ENCODE measurements at places on chromosomes 2 and 18. TPM values are rescaled to one million over a fixed set of nuclear protein-coding genes. Genes with fewer than 3 reads are reported as not detected.

Gene ME2
- total RNA-seq = 115 TPM

DNA sequence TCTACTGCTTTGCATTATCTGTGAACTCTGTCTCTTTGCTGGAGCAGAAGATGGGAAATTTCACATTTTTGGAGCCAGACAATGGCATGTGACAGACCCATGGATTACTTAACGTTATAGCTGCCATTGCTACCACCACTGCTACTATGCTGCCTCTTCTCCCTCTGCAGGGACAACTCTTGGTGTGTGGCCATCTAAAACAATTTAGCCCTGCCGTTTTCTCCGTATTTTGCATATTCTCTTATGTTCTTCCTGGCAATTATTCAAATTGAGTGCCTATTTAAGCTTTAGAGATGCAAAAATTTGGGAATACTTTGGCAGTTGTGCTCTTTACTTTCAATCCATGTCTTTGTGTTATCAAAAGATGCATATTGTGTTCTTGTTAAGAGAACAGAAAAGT is 386.8 kb downstream of the XIRP2 start:
- no peak for DNase-seq
- no peaks in the 10 kb centered on the region for H3K4me1 ChIP-seq
- H3K27me3 ChIP-seq = no peaks in the 10 kb centered on the region
- no peaks in the 10 kb centered on the region for H3K36me3 ChIP-seq

GRCh38 chr2:155382776-155383175 is 684.3 kb downstream of the KCNJ3 start:
- H3K4me3 ChIP-seq = no peak overlapping the region
- no peak for DNase-seq
- H3K36me3 ChIP-seq = no peaks in the 10 kb centered on the region
- H3K4me1 ChIP-seq = peaks cover 15% of the 10 kb centered on the region
- H3K27me3 ChIP-seq = peaks cover 1% of the 10 kb centered on the region
- H3K27ac ChIP-seq = no peak overlapping the region

- H3K4me1 ChIP-seq = peaks cover 35% of the 10 kb centered on the region
- no peak for DNase-seq
- no peak overlapping the region for H3K27ac ChIP-seq
Measured at GRCh38 chr2:190462181-190462580, 54.0 kb downstream of the MFSD6 start.

DNA sequence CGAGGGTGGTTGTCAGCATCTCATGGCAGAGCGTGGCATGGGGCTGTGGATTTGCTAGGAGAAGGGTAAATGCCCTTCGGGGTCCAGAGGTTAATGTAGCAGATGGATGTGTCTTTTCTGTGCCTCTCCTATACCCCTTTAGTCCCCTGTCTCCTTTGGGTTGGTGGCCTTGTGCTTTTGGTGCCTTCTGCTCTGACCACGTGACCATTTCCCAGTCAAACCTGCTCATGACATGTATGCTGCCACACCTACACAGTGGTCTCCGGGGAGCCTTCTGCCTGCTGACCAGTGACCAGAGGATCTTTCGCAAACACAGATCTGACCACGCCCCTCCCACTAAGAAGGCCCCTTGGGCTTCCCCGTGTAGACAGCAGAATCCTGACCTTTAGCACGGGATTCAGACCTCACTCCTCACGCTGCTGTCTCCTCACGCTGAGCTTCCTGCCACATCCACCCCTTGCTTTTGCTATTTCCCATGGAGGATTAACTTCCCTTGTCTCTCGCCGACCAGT is 116.2 kb downstream of the ACOXL start:
- H3K27me3 ChIP-seq = peaks cover 21% of the 10 kb centered on the region
- no peak overlapping the region for H3K27ac ChIP-seq
- no peaks in the 10 kb centered on the region for H3K36me3 ChIP-seq

GRCh38 chr18:2002604-2003003 is 568.7 kb downstream of the METTL4 start:
- H3K4me3 ChIP-seq = no peak overlapping the region
- no peak for DNase-seq
- no peaks in the 10 kb centered on the region for H3K27me3 ChIP-seq

- H3K4me3 ChIP-seq = no peak overlapping the region
- H3K27me3 ChIP-seq = peaks cover 25% of the 10 kb centered on the region
- H3K36me3 ChIP-seq = no peaks in the 10 kb centered on the region
- no peak for DNase-seq
- no peak overlapping the region for H3K27ac ChIP-seq
Measured at GRCh38 chr2:176415937-176416499, 146.8 kb downstream of the MTX2 start.

DNA sequence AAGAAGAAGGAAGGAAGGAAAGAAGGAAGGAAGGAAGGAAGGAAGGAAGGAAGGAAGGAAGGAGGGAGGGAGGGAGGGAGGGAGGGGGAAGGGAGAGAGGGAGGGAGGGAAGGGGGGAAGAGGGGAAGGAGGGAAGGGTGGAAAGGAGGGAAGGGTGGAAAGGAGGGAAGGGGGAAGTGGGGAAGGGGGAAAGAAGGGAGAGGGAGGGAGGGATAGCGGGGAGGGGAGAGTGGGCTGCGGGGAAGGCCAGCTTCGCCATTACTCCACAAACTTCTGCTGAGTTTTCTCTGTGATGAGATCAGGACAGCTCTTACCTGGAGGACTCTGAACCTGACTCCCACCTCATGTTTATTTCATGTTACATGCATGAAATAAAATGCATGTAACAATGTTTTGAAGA is 601.5 kb upstream of the FSHR start:
- H3K36me3 ChIP-seq = no peaks in the 10 kb centered on the region
- no peak for DNase-seq
- no peaks in the 10 kb centered on the region for H3K4me1 ChIP-seq
- no peak overlapping the region for H3K27ac ChIP-seq
- H3K27me3 ChIP-seq = no peaks in the 10 kb centered on the region
- H3K4me3 ChIP-seq = no peak overlapping the region

Data from activated CD4-positive, alpha-beta memory T cell treated with anti-CD3 and anti-CD28 coated beads for 36 hours (primary cell).